Activated CD4-positive, alpha-beta memory T cell treated with anti-CD3 and anti-CD28 coated beads for 36 hours (primary cell): ENCODE measurements at places on chromosomes 1 and 21. TPM values are rescaled to one million over a fixed set of nuclear protein-coding genes. Genes with fewer than 3 reads are reported as not detected.

DNA sequence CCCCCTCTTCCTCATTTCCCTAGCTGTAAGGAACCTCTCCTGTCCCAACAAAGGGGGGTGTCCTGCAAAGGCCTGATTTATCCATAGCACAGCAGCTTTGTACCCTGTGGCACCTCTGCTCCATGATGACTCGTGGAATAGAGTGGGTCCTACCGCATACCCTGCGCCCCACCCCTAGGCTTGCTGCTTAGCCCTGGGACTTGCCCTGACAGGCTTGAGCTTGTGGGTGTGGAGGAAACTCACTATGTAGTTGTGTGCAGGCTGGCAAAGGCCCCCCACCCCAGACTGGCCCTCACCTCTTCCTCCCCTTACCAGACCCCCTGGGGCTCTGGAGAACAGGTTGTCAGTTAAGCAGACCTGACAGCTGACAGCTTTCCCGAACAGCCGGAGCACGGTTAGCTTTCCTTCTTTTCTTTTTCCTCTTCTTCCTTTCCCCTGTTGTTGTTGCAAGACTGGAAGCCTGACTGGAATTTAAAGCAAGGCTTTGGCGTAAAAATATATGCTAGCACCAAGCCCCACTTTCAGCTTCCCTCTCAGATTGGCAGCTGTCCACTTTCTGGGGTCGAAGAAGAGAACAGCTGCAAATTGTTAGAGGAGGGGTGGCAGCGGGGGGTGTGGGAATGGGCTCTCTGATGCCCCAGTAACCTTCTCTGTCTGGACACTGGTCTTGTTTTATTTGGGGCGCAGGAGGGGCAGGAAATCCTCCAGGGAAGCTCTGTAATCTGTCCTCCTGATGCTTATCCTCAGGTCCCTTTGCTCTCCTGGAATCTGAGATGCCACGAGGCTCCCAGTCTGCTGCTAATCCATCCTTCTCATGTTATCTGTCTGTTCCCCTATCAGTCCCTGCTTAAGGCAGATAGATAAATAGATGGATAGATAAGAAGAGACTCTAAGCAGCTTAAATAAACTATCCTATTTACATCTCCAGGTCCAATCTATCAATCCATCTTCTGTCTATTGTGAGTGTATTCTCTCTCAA, 134.6 kb downstream of the BRINP2 start:
- no peak overlapping the region for H3K4me3 ChIP-seq
- H3K36me3 ChIP-seq = no peaks in the 10 kb centered on the region
- no peaks in the 10 kb centered on the region for H3K4me1 ChIP-seq
- no peak overlapping the region for H3K27ac ChIP-seq
- H3K27me3 ChIP-seq = peaks cover 4% of the 10 kb centered on the region
- DNase-seq = no peak

The FAM177B gene
- not detected for total RNA-seq

GRCh38 chr1:39907528-39908453, 6.1 kb upstream of the MYCL start:
- no peak for DNase-seq
- no peak overlapping the region for H3K4me3 ChIP-seq
- no peaks in the 10 kb centered on the region for H3K4me1 ChIP-seq
- no peak overlapping the region for H3K27ac ChIP-seq
- peaks cover 35% of the 10 kb centered on the region for H3K27me3 ChIP-seq

DNA sequence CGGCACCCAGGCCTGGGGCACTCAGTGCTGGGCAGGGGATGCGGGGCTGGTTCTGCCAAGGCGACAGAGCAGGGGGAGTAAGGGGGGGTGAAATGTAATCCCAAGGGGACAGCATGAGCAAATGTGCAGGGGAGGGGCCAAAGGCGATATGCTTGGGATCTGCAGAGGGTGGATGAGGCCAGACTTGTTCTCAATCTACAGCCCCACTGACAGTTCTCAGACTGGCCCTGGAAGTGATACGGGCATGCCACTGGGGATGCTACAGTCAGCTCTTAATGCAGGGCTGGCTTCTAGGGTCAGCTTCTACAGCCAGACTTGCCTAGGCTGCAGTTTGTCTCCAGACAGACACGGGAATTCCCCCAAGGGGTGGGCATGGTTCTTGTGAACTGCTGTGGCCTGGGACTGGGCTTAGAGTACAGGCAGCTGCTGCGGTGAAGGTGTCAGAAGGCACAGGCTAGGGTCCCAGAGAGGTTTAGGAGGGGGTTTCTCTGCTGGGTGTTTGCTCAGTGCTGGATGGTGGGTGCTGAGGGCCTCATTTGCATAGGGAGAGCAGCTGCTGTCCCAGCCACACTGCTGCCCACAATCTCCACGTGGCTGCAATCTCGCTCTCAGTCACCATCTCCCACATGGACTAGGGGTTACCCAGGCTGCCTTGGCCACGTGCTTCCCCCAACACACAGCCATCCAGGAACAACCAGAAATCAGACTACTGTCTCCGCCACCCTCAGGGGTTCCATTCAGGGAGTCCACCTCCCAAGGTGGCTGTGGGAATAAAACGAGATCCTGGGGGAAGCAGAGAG, 190.1 kb downstream of the HIVEP3 start:
- no peaks in the 10 kb centered on the region for H3K36me3 ChIP-seq
- no peaks in the 10 kb centered on the region for H3K27me3 ChIP-seq
- peaks cover 39% of the 10 kb centered on the region for H3K4me1 ChIP-seq
- peak; percentile 89 for DNase-seq

- H3K36me3 ChIP-seq = no peaks in the 10 kb centered on the region
- no peak overlapping the region for H3K4me3 ChIP-seq
- peaks cover 12% of the 10 kb centered on the region for H3K4me1 ChIP-seq
- no peak overlapping the region for H3K27ac ChIP-seq
- peak; percentile 5 for DNase-seq
Observed at GRCh38 chr1:53561503-53562105, 102.4 kb downstream of the DMRTB1 start.

- peaks cover 29% of the 10 kb centered on the region for H3K36me3 ChIP-seq
- H3K27me3 ChIP-seq = no peaks in the 10 kb centered on the region
- no peak overlapping the region for H3K4me3 ChIP-seq
- DNase-seq = no peak
- H3K27ac ChIP-seq = no peak overlapping the region
Observed at GRCh38 chr1:26711777-26712176, 16.0 kb downstream of the ARID1A start.

DNA sequence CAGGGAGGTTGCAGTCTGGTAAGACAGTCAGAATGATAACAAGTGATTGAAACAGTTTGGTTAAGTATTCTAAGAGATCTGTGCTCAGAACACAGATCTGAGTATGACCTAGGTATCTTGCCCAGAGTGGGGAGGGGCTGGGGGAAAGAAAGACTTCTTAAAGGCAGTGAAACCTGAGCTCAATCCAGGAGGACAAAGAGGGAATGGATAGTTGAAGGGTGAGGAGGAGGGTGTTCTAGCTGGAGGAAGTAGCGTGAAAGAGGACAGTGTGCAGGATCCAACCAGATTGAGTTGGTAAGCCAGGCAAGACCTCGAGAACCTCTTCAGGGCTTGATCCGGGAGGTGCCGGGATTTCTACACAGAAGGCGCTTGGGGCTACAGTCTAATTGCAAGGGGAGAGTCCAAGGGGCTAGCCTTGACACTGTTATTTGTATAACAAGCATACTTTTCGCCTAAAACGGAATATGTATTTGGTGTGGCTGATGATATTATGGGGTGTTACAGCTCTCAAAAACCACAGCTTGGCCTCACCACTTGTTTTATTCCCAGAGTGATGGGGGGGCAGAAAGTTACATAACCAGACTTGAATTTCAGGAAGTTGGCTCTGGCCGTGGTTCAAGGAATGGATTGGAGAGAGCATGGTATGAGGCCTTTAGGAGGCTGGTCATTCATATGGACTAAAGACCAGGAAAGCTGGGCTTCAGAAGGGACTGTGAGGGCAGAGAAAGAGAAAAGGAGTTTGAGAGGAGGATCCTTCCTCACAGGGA, 19.1 kb downstream of the RCSD1 start:
- H3K4me1 ChIP-seq = peaks cover 80% of the 10 kb centered on the region
- peak overlapping the region; percentile 80 for H3K27ac ChIP-seq
- H3K36me3 ChIP-seq = peaks cover 7% of the 10 kb centered on the region
- H3K27me3 ChIP-seq = no peaks in the 10 kb centered on the region
- peak; percentile 22 for DNase-seq

DNA sequence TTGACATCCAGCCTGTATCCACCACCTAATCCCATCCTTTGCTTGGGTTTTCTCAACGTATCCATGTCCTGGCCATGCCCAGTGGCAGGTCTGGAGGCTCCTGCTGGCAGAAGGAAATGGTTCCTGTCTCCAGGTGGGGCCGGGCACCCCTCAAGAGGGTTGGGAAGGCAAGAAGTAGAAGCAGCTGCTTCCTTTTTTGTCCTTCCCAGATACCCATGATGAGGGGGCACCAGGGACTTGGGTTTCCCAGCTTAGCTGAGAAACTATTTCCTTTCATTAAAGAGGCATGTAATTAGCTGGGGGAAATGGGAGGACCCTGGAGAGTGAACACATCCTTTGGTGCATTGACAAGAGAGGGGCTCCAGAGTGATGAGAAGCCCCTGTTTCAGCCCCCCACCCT, 21.1 kb upstream of the SLC45A3 start:
- no peak overlapping the region for H3K4me3 ChIP-seq
- no peak overlapping the region for H3K27ac ChIP-seq
- H3K4me1 ChIP-seq = no peaks in the 10 kb centered on the region
- peaks cover 6% of the 10 kb centered on the region for H3K36me3 ChIP-seq
